Activated T-cell treated with anti-CD3 and anti-CD28 coated beads for 24 hours (primary cell): ENCODE measurements at places on chromosomes 5 and 9.

- no peak for DNase-seq
Measured at GRCh38 chr5:159576902-159577301, 246.6 kb upstream of the IL12B start.

DNA sequence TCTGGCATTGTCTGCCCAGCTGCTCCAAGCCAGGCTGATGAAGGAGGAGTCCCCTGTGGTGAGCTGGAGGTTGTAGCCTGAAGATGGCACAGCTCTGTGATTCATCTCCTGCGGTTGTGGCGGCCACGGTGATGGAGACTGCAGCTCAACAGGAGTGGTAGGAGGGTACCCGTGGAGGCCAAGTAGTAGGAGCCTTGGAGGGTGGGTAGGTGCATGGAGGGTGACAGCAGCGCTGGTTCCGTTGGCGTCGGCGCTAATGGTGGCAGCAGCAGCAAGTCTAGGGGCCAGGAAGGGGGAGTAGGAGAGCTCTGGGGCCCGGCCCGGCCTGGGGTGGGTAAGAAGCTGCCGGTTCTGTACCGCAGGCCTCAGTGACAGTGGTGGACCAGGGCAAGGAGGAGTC, 22.4 kb upstream of the TRIM52 start:
- no peak for DNase-seq

DNA sequence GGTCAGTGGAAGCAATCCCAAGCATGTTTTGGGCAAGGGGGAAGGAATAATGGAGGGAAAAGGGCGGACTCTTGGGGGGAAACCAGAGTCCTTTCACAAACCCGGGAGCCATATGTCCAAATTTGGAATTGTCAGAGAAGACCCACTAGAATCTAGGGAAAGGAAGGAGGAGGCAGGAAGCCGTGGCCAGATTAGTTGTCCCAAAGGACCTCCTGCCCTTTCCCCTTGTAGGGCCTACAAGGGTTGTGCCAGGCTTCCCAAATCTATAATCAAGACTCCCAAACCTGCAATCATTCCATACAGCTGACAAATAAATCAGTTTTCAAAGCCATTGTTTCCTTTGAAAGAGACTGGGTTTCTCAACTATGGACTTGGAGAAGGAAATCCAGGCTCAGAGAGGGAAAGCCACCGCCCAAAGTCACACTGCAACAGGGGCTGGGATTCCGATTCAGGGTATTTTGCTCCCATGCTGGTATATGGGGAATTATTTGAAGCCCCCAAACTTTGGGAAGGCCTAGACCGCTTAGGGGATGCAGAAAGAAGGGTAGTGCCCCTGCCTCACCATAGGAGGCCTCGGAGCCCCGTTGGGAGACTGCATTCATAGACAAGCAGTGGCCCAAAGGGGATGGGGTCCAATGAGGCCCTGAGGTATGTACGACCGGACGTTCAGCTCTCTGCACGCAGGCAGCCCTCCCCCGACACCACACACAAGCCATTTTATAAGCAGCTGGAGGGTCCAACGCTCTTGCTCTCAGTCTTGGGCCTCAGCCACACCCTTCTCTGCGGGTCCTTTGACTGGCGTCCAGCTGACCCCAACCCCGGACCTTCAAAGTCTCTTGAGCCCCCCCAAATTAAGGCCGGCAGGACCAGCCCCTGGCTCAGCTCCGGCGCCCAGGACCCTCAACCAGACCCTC, 815 bp downstream of the ANXA6 start:
- DNase-seq = no peak

- no peak for DNase-seq
Measured at GRCh38 chr5:180007582-180007981, 64.0 kb downstream of the RNF130 start.

GRCh38 chr5:138610415-138610917, 35.3 kb upstream of the HSPA9 start:
- DNase-seq = no peak

- no peak for DNase-seq
Measured at GRCh38 chr9:137141050-137141810, 2.3 kb downstream of the GRIN1 start.

GRCh38 chr9:23938908-23939307, 112.9 kb upstream of the ELAVL2 start:
- DNase-seq = no peak

DNA sequence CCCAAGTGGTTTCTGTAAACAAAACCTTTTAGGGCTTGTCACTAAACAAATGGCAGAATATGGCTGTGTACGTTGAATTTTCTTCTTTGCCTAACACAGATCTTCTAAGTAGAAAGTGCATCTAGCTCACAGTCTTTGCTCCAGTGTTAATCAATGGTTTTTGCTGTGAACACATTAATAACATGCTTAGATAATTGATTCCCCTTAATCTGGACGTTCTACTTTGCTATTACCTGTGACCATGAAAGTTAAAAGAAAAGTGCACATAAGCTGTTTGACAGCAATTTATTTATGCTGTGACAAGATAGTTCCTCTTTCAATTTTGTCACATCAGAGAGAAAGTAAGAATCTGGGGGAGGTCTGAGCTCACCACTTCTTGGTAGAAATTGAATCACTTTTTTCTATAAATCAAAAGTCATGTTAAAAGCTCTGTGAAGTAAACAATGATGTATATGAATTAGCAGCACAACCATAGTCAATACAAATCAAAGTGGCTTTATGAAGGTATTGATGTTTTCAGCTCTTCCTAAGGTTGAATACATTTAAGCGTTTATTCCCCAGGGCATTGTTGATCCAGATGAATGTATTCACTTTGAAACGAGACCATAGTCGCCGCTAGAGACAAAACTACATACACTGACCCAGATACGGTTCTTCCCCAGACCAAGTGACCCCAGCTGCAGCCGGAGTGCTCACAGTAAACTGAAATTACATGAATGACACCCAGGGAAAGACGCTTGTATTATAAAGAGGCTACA, 174.6 kb upstream of the ZNF608 start:
- no peak for DNase-seq

DNA sequence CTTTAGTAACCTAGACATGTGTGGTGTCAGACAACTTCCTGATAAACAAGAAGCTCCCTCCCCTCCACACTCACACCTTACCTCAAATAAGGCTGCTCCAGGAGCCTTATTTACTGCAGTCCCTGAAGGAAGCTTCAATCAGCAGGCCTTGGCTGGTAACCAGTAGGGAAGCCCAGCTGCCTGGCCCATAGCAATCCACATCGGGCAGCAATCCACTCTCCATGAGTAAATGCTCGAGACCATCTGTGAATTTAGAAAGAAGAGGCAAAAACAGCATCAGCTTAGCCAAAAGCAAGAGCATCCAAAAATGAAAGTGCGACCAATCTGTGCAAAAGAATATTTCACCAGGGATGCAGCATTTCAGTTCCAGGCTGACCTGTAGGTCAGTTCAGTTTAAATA, 213.3 kb upstream of the TUSC1 start:
- no peak for DNase-seq

GRCh38 chr5:173762045-173762444, 126.1 kb upstream of the CPEB4 start:
- DNase-seq = no peak

GRCh38 chr5:171908638-171909037, 97.8 kb downstream of the FBXW11 start:
- no peak for DNase-seq

DNA sequence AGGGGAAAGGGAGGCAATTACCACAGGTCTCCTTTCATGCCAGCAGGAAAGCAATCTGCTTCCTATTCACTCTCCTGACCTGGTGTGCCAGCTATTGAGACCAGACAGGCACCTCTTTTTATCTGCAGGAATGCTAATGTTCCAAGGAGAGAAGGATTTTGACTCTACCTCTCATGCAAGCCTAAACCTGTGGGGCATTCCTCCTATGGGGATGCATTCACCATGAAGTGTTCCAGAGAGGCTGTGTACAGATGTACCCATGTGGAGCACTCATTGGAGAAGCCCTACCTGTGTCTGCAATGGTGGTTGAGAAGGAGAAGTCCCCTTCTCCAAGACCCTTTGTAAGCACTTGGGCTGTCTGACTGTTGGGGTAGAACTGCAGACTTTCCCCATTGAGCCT, 45.4 kb upstream of the EDIL3 start:
- no peak for DNase-seq

GRCh38 chr9:3650994-3651622, 125.3 kb upstream of the RFX3 start:
- DNase-seq = no peak

DNA sequence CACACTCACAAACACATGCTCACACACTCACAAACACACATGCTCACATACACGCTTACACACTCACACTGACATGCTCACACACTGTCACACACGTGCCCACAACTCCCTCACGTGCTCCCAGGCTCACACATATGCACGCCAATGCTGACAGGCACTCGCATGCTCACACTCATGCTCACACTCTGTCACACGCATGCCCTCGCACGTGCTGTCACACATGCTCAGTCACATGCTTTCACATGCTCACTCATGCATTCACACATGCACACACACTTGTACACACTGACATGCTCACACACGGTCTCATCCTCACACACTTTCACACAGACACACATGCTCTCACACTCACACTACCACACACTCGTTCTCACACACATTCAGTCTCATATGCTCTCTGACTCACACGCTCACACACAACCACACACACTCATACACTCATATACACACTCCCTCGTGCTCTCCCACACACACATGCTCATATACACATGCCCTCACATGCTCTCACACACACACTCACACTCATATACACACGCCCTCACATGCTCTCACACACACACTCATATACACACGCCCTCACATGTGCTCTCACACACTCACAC, 10.3 kb downstream of the CCDC187 start:
- no peak for DNase-seq

GRCh38 chr9:99822109-99822805, 572 bp downstream of the NR4A3 start:
- DNase-seq = no peak
